Vagina (tissue), 2 donors: ENCODE measurements at places on chromosomes 6 and 20. TPM values are rescaled to one million over a fixed set of nuclear protein-coding genes. Genes with fewer than 3 reads are reported as not detected.

SRMS gene
- not detected for total RNA-seq

DNA sequence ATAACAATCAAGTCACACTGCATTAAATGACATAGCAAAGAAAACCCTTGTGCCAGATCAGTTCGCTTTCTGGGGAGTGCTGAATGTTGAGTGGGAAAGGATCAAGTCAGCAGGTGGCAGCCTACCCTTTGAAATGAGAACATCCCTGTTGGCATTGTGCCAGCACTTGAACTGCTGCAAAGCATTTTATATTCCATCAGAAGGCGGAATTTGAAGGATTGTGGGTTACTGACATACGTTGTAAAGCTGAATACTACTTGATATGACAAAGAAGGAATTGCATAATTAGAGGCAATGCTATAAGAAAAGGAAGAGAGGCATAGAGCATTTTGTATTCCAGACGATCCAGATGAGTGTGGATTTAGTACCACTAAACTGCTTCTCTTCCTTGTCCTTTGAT, 26.5 kb downstream of the BCKDHB start:
- DNase-seq = no peak

- no peak for DNase-seq
Measured at GRCh38 chr6:53547166-53547810, 2.4 kb upstream of the GCLC start.

HDGFL1 gene
- total RNA-seq = not detected

GRCh38 chr6:144350528-144350880, 65.4 kb downstream of the UTRN start:
- no peak for DNase-seq

- DNase-seq = no peak
Measured at GRCh38 chr6:75484535-75484934, 9.1 kb downstream of the FILIP1 start.
